ENCODE measurements at places on chromosomes 1 and 21.

- DNase-seq, result no peak
Measured at GRCh38 chr1:245969283-245969682, 537.8 kb downstream of the SMYD3 start.

DNA sequence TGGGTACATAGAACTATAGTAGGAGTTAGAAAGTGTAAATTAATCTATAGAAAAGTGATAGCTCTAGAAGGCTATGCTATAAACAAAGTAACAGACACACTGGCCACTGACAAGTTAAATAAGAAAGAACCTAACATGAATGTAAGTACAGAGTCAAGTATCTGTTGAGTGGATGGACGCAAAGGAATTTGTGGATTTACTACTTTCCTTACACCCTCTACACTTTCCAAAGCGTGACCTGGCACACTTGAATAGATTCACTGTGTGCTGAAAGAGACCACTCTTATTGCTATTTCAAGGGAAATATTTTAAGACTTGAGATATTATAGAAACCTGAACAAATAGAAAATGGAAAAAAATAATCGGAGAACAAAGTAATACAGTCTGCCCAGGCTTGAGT lies 142.8 kb upstream of the SAMSN1 start:
- DNase-seq, result no peak

- no peak for DNase-seq
Measured at GRCh38 chr1:240797050-240797449, 185.1 kb upstream of the GREM2 start.

- no peak for DNase-seq
Measured at GRCh38 chr1:92872719-92873118, 40.9 kb downstream of the RPL5 start.

- DNase-seq, result no peak
Measured at GRCh38 chr1:214187121-214187900, 93.6 kb upstream of the SMYD2 start.

GRCh38 chr1:51168266-51168845 lies 66.3 kb downstream of the C1orf185 start:
- no peak for DNase-seq

DNA sequence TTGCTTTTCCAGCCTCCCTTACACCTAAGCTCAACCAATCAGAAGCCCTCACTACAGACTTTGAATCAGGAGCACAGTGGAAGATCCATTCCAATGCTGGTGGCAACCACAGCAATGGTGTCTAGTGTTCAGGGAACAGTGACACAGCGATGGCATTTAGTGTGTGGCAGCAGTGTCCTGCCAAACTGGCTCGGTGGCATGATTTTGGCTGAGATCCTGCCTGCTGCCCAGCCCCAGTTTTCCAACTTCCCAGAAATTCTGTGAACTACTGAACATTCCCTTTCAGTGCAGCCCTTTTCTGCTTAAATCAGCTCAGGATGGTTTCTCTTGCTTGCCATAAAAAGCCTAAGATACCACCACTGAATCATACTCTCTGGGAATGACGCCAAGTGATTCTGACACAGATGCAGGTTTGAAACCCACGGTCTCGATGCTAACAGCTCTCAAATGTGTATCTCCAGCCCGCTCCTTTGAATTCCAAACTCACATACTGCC lies 8.8 kb downstream of the ASAP3 start:
- peak; percentile 8 for DNase-seq

- DNase-seq, result no peak
Measured at GRCh38 chr1:160206036-160206389, 829 bp downstream of the PEA15 start.

- no peak for DNase-seq
Measured at GRCh38 chr1:210254298-210254697, 21.7 kb downstream of the SERTAD4 start.

GRCh38 chr1:62621907-62622306 lies 24.6 kb downstream of the ANGPTL3 start:
- DNase-seq, result no peak

DNA sequence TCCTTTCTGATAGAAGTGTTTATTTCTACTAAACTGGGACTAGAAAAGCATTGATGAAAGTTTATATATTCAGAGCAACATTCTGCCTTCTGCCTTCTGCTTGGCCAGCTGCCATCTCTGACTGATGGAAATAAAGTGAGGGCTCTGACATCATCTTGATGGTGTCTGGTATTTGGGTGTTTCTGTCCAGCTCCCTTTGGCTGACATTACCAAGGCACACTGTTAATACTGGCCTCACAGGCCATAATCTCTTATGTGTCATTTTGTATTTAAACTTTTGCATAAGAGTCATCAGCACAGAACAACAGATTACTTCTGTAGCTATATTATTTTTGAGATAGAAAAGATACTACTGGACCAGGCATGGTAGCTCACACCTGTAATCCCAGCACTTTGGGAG lies 216.9 kb downstream of the RYR2 start:
- DNase-seq, result no peak

- DNase-seq, result no peak
Measured at GRCh38 chr21:15203740-15204139, 138.9 kb upstream of the NRIP1 start.

DNA sequence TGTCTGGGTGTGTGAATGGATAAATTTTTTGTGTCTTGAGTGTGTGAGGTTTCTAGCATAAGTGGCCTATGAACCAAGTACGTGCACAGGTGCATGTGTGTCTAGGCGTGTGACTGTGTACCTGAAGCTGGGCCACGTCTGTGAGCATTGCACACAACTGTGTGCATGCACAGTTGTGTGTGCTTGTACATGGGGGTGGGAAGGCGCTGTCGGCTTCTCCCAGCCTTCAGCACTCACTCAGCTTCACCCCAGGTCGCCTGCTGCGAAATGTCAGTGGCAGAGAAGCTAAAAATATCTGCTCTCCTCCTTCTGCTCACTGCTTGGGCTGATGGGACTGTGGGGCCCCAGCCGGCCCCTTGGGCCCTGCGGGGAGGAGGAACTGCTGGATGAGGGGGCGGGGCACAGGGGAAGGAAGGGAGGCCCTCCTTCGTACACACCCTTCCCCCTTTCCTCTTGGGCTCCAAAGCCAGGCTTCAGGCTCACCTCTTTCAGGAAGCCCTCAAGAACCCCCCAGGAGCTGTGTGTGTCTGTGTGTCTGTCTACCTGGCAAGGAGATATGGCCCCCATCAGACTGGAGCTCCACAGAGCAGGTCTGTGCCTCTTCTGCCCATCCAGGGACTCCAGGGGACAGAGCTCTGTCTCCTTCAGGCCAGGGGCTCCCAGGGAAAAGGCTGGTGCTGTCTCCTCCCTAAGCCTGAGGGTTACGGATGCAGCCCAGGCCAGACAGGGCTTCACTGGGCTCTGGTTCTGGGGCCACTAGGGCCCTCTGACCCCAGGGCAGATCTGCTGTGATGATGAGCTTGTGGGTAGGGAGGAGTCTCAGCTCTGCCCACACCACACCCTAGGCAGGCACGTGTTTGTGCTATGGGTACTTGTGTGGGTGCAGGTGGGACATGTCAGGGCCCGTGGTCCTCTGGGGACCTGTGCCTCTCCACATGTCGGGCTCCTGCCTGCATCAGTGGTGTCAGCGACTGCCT lies 35.6 kb upstream of the WASF2 start:
- no peak for DNase-seq

GRCh38 chr1:78171736-78172590 lies 126.2 kb downstream of the GIPC2 start:
- no peak for DNase-seq

DNA sequence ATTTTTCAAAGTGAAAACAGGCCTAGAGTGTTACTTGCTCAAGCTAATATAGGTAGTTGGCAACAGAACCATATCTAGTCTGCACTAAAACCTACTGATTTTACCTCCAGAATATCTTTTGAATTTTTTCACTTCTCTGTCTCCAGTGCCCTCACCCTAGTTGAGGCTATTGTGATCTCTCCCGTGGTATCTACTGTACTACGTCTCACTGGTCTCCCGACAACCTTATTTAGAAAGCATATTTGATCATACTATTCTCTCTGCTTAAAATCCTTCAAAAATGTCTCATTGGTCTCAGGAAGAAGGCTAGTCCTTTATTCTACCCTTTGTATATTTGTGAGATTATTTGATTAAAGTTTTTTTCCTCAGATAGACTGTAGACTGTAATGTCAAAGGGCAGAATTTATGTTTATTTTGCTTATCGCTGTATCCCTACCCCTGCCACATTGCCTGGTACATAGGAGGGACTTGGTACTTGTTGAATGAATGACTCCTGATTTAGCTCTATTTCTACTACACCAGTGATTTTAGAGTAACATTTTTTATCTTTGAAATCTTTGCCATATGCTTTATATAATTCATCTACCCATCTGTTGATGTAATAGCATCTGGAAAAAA lies 135.5 kb upstream of the KIAA1614 start:
- no peak for DNase-seq

GRCh38 chr1:17594690-17595601 lies 55.4 kb downstream of the ARHGEF10L start:
- no peak for DNase-seq

DNA sequence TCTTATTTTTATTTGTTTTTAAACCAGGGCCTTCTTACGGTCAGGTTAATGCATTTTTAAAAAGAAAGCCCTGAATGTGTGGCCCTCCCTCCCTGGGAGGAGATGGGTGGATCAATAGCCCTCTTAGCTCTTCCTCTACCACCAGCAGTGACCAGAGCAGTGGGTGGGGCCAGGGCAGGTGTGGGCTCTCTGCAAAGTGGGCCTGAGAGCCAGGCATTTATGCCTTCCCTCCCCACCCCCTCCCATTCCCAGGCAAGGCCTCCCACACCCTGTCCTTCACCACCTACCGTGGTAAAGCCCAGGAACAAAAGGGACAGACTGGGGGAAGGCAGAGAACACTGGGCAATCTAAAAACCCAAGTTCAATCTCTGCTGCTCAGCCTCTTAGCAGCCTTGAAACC lies 63.9 kb downstream of the SSBP3 start:
- DNase-seq, result no peak

GRCh38 chr1:149965440-149965839 lies 28.8 kb upstream of the MTMR11 start:
- DNase-seq, result no peak

GRCh38 chr1:54986025-54986424 lies 5.6 kb downstream of the TMEM61 start:
- no peak for DNase-seq

GRCh38 chr1:156118177-156118868 lies 3.8 kb downstream of the LMNA start:
- no peak for DNase-seq

DNA sequence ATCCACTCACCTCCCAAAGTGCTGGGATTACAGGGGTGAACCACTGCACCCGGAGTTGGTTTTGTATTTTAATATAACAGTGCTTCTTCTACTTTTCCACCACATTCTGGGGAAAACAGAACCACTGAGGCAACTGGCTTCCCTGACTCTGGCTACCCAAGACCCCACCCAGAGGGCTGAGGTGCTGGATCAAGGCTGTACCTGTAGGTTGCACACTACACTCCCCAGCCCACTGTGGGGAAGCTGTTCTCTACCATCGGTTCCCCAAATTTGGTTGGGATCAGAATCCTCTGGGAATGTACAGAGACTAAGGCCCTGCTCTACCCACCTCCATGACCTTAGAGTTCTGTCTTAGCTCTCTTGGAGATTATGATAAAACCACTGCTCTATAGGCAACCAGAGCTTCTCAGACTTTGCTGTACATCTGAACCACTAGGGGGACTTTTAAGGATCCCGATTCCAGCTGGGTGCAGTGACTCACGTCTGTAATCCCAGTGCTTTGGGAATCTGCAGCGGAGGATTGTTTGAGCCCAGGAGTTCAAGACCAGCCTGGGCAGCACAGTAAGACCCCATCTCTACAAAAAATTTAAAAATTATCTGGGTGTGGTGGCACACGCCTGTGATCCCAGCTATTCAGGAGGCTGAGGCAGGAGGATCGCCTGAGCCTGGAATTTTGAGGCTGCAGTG lies 51.6 kb downstream of the GNG4 start:
- DNase-seq, result no peak

- peak; percentile 15 for DNase-seq
Measured at GRCh38 chr1:150995896-150996295, 10.8 kb downstream of the MINDY1 start.

- no peak for DNase-seq
Measured at GRCh38 chr1:78121710-78122109, 75.9 kb downstream of the GIPC2 start.

GRCh38 chr1:222077206-222077605 lies 335.3 kb upstream of the DUSP10 start:
- no peak for DNase-seq

DNA sequence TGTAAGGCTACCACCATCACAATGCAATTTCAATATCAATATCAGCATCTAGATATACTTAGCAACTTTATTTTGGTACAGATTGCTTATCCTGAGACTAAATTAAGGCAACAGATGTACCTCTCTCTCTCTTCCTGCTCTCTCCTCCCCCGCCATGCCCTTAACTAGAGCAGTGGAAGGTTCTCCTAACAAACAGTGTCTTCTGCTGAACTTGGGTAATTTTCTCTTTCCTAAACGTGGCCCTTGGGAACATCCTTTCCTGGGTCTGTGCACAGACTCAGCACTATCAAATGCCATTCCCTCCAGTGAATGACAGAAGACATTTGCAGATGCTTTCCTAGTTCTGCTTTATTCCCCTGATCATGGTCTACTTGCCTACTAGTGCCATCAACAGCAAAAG lies 85.6 kb upstream of the TTC39A start:
- DNase-seq, result no peak

All from amygdala (tissue), 56 donors.